ENCODE measurements at places on chromosomes 11 and 22. TPM values are rescaled to one million over a fixed set of nuclear protein-coding genes. Genes with fewer than 3 reads are reported as not detected.

WBP2NL gene
- 0.06 TPM for total RNA-seq

PGM2L1 gene
- 17.2 TPM for total RNA-seq

ACRV1 gene
- 0.12 TPM for total RNA-seq

UCP3 gene
- total RNA-seq, result 0.92 TPM

MRGPRF gene
- 0.07 TPM for total RNA-seq

RIMBP3C gene
- total RNA-seq, result not detected

TLCD5 gene
- 6.9 TPM for total RNA-seq

MFRP gene
- not detected for total RNA-seq

NPAT gene
- 3.9 TPM for total RNA-seq

ARHGEF17 gene
- 9.8 TPM for total RNA-seq

Measured in A549 treated with AZD2906 at 1 μM for 4 hours (cell line).